Activated CD4-positive, alpha-beta T cell treated with anti-CD3 and anti-CD28 coated beads, Interleukin-2, amount 10 ng/mL, durations not matched to agents 7 days and 5 days (primary cell): ENCODE measurements at places on chromosomes 2 and 18.
A peak's percentile ranks its signal among the peaks of the same experiment; 100 is the strongest.

DNA sequence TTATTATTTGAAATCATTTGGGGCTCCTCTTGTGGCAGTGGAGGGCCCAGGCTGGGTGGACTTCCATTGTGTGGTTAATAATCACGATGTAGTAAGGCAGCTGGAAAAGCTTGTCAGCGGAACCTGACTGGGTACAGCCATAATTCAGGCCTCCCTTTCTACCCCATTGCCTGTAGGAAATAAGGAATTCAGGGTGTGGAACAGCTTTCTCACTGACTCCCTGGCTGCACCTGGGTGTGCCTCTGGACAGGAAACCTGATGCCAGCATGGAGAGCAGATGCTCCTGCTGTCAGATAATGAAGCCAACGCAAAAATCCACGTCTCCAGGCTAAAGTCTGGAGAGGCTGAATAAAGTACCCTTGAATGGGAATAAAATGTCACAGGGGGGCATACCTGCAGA is 44.2 kb downstream of the LYPD6B start:
- no peak for DNase-seq

- DNase-seq: no peak
These were observed 23.7 kb downstream of the ATOH8 start for GRCh38 chr2:85777441-85777861.

DNA sequence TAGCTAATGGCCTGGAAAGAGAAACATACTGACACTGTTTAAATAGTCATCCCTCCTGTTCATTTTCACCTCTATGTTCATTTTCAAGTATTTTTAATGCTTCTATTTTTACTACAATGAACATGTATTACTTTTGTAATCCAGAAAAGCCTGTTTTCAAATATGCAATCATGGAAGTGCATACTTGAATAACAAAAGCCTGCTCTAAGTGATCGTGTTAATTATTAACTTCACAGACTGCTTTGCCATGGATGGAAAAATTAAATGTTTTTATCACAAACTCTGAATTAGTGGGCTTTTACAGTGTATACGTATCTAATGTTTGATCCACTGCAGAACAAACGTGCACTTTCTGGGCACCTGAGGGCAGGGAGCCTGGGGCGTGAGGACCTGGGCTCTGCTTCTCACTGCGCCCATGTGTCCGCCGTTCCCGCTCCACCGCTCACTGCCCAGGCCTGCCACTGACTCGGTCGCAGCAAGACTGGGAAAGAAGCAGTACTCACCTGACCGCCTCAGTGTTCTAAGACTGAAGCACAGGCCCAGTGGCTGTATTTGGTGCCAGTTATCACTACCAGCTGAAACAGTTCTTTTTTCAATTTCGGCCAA is 80.6 kb downstream of the UXS1 start:
- DNase-seq: no peak

GRCh38 chr2:240532031-240532775 is 25.6 kb downstream of the ANKMY1 start:
- no peak for DNase-seq

DNA sequence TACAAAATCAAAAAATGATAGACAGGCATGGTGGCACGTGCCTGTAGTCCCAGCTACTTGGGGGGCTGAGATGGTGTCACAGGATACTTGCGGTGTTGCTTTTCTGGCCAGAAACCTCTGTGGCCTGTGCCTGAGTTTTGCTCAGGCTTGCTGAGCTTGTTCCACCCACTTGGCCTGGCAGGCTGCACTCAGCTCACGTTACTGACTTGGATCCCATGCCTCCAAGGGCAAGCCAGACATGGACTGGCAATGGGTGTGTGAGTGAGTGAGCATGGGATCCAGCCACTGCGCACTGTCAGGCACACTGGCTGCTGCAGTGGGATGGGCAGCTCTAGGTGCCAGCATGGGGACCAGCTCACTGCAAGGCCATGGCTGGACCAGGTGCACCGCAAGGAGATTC is 67.9 kb downstream of the NCAPH start:
- no peak for DNase-seq

DNA sequence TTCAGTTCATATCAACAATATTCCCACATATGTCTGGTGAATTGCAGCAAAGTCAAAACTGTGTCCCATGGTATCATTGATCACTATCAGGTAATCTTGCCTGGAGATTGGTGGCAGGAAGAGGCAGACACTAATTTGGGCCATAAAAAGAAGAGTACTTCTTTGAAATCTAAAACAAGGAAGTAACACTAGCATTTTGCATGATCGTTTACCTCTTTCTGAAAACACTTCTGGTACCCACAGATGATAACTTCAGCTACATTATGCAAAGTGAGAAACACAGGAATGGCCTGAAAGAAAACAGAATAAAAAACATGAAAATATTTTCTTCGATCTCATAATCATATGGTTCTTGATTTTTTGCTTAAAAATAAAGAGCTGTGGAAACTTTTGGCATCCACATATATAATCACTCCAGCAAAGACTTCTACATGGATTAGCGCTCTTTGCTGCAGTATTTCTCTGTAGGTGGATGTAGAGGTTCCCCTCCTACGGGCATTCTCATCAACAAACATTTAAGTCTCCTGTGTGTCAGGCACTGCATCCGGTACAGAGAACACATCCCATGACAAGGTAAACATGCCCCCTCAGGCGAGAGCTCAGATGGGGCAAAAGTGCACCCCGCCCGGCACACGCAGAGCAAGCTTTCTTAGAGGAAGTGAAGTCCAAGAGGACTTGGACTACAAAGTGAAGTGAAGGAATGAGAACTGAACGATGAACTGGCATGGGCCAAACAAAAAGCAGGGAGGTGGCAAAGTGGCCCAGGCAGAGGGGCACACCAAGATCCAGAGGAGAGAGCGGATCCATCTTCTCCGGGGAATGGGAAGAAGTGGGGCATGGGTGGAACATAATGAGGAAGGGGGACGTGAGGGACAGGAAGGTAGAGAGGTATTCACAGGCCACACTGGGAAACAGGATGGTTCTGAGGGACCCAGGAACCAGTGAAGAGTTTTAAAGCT is 68.0 kb upstream of the RIOK3 start:
- peak; percentile 13 for DNase-seq

DNA sequence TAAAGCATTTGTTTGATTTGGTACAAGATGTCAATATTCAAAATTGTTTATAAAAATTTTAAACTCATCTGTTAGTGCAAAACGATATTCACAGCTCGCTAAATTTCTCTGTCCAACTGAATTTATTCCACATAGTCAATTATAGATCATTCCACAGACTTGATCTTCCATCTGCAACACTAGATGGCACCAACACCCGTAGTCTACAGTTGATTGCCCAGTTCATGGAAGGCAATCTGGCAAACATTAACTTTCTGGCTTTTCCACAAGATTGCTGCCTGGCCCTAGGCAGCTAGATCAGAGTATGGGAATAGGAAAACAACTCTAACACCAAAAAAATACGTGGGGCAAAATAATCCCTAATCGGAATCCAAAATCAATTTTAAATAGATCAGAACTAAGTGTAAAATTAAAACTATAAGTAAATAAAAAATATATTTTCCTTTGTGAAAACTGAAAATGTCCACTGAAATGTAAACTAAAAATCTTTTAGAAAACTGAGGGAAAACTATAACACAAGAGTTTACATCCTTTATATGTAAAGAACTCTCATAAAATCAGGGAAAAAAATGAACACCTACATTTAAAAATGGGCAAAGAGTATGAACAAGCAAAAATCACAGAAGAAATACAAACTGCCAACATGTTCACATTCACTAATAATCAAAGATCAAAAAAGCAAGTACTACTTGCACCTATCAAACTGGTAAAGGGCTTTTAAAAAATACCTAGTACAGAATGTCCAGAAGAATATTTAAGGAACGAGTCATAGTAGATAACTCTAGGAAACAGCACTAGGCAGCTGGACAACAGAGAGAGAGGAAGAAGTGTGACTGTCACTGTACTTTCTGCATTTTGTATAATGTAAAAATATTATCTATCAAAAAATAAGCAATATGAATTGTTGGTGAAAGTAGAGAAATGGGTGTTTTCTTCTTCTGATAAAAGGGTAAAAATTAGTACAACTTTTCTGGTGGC is 35.0 kb downstream of the RTN4 start:
- DNase-seq: peak; percentile 56

DNA sequence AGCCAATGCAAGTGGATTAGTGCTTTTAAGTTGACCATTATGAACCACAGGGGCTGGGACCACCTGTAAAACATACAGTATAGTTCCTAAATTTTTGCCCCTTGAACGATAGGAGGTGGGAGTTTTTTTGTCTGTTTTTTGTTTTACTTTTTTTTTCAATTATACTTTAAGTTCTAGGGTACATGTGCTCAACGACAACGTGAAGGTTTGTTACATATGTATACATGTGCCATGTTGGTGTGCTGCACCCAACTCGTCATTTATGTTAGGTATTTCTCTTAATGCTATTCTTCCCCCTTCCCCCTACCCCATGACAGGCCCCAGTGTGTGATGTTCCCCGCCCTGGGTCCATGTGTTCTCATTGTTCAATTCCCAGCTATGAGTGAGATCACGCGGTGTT is 1797.9 kb upstream of the PIK3C3 start:
- no peak for DNase-seq

DNA sequence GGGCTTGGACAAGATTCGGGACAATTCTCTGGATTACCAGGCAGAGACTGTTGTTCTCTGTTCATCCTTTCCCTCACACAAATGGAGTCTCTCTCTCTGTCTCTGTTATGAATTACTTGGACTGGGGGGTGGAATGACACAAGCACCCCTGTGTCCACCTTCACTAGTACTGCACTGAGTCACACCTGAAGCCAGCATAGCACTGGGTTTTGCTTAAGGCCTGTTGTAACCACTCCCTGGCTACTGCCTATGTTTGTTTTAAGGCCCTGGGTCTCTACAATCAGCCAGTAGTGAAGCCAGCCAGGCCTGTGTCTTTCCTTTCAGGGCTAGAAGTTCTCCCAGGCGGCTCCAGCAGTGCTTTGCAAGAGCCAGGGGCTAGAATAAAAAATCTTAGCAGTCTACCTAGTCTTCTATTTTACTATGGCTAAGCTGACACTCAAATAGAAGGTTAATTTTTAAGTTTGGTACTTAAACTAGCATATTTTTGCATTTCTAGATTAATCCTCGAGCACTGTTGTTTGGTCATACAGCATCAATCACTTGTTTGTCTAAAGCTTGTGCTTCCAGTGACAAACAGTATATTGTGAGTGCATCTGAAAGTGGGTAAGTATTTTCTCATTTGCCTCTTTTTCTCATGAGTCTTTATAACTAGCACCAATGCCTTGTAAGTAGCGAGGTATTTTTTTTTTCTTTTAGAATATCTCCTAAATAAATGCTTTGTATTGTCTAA is 27.8 kb downstream of the WDR7 start:
- DNase-seq: no peak

DNA sequence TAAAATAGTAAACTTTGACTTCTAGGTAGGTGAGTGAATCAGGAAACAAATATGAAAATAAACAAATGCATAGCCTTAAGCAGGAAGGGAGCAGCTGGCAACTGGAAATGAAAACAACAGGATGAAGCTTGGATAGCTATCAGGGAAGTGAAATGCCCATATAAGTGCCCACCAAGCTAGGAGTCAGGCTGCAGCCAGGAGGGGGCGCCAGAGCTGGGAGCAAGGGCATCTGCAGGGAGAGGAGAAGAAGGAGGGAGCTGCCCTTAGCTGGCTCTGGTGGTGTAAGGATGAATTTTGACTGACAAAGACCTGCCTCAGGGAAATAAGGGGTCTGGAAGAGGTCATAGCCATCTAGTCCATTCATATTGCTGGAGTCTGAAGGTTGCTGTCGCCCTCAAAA is 298.3 kb downstream of the TDRD15 start:
- no peak for DNase-seq
